Omental fat pad (tissue), 4 donors: ENCODE measurements at places on chromosomes 12 and 14.

DNA sequence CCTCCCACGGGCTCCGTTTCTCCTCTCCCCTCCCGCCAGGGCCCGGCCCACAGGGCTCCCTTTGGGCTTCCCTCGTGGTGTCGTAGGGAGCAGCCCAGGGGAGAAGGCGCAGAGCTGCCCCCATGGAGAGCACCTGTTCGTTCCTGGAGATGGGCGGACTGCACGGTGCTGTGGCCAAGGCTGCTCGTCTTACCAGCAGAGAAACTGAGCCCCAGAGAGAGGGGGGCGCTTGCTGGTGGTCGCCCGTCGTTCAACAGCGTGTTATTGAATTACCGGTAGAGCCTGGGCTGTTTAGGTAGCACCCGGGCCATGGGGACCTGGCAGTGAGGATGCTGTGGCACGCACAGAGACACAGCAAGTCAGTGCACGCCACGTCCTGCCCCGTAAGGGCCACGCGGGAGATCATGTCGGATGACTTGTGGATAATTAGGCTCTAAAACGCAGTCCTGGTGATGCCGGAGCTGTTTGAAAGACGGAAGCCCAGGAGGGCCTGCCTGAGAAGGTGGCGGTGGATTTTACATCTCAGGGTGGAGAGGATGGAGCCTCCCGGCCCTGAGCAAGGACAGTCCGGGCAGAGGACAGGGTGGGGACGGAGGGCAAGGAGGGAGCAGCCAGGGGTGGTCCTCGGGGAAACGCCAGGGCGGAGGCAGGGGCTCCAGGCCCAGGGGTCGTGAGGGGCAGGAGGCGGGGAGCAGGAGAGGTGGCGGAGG lies 134.4 kb downstream of the ADGRD1 start:
- no peak for DNase-seq

- DNase-seq: no peak
These were observed 3.3 kb upstream of the RIMBP2 start for GRCh38 chr12:130719263-130719859.

DNA sequence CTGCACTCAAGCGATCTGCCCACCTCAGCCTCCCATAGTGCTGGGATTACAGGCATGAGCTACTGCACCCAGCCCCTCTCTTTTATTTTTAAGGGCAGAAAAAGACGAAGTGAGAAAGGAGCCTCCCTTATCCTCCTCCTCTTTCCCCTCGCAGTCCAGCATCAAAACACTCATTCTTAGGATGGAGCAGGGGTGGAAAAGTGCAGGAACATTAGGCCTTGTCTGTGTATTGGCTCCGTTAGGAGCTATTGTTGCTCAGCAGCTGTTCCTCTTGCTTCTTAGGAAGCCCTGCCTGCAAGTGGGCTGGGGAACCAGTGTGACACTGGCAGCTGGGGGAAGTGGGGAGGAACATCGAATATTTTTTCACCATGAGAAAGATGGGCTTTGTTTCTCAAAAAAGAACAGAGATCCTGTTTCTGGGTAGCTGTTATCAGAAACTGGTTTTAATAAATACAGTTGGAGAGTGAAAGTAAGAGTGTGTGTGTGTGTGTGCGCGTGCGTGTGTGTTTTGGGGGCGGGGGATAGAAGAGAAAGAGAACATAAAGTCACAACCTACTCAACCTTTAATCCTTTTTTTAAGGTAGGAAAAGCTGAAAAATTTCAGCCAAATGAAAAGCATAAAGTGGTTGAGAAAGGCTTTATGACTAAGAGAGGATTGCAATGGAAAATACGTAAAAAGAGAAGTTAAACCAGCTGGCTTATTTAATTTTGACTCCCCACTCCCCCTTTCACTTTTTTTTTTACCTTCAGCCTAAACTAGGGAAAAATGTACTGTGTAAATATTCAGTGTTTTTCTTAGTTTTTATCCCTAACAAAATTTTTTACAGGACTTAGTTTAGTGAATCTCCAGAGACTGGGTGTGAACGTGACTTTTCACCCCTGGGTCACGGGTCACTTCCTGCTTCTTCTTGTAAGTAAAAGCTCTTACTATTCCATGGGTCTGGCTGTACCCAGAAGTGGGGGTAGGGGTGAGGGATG lies 197.2 kb upstream of the PLEKHG7 start:
- no peak for DNase-seq

DNA sequence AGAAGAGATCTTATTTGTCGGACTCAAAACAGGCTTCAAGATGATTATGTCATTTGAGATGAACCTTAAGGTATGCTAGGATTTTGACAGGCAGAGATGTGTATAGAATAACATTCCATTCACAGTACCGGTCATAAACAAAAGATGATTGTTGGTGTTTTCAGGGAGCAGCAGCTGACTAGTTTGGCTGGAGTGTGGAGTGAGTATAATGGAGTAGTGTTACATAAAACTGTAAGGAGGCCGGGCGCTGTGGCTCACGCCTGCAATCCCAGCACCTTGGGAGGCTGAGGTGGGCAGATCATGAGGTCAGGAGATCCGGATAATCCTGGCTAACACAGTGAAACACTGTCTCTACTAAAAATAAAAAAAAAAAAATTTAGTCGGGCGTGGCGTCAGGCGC lies 23.9 kb downstream of the SERPINA10 start:
- no peak for DNase-seq

DNA sequence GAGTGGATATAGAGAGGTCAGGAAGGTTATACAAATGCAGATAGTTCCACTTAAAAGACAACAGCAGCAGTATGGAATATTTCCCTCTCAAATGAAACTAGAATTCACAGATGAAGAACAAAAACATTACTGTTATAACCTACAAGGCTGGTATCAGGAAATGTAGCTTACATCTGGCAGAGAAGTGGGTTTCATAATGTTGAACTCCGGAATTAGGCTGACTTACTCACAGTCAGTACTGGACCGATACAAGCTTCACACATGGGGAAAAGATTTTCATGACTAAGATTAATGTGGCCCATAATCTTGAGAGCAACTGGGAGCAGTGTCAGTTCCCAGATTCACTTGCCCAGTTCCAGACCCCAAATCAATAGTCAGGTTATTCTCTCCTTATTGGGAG lies 353.9 kb downstream of the DUSP6 start:
- DNase-seq: no peak

GRCh38 chr12:104608998-104609397 lies 152.2 kb downstream of the CHST11 start:
- no peak for DNase-seq

- no peak for DNase-seq
These were observed 921 bp downstream of the DEPDC4 start for GRCh38 chr12:100265732-100266584.

GRCh38 chr12:14665354-14666348 lies 30.7 kb downstream of the GUCY2C start:
- no peak for DNase-seq

- no peak for DNase-seq
These were observed 2.7 kb downstream of the JDP2 start for GRCh38 chr14:75430526-75430925.

- DNase-seq: no peak
These were observed 6.1 kb upstream of the CNIH1 start for GRCh38 chr14:54447231-54447692.

DNA sequence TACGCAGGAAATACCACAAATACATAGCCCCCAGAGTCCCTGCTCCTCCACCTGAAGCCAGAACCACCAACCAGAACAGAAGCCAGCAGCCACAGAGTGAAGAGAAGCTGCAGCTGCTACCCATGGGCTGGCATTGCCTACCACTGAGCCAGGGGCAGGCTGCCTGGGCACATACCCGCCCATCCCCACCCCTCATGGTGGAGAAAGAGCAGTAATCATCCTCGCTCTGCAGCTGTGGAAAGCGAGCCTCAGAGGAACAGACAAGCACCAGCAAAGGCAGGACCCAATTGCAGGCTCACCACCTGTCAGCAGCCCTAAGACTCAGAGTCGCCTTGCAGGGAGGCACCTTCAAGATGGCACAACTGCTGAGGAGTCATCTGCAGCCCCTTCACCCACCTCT lies 11.2 kb upstream of the CD9 start:
- DNase-seq: no peak

DNA sequence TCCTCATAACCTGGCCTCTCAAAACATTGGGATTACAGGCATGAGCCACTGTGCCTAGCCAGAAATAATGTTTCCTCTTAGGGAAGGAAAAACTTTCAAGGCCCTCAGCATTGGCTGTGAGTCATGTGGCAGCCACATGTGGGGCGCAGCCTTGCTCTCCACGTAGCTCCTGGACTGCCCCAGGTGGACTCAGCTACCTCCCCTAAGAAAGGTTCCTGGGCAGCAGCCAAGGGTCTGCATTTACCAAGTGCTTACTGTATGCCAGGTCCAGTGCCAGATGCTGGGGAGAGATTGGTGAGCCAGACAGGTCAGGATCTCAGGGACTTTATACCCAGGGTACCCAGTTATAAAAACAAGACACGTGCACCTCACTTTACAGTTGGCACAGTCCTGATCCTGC lies 3.7 kb upstream of the TRPV4 start:
- no peak for DNase-seq

GRCh38 chr14:97177635-97178034 lies 380.5 kb downstream of the VRK1 start:
- DNase-seq: no peak

DNA sequence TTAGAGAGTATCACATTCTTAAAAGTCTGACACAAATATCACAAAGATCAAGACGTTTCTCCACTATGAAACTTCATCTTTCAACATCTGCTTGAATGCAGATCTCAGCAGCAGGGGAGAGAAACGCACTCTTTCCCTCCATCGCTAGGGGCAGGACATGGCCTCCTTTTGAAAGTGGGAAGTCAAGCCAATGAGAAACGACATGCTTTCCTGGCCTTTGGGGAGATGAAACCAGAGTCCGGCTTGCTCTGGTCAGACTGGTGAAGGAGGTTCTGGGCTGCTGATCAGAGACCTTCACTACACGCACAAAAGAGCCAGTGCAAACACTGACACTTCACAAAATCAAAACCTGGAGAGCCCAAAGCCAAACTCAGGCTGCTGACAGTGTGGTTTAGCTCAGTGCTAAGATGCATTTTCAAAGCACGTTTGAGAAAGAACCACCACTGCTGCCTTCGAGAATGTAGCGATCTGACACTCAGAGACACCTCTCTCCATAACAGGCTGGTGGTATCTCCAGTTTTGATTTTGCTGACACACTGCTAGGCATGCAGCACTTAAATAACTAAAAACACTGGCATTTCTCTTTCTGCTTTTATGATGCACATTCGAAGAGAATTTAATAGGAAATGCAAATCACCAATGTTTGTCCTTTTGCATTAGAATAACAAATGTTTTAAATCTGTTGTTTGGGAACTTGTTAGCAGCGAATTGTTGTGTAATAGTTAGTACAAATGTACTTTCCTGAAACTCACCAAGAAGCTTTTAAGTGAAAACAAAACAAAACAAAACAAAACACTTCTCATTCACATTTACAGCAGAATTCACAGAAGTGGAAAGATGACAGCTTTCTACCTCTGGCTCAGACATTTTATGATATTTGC lies 93.9 kb upstream of the OVCH1 start:
- no peak for DNase-seq

- DNase-seq: no peak
These were observed 1.2 kb downstream of the FOS start for GRCh38 chr14:75279763-75280290.

GRCh38 chr14:33401311-33401710 lies 462.6 kb downstream of the NPAS3 start:
- DNase-seq: no peak

GRCh38 chr12:38586789-38587188 lies 270.2 kb downstream of the ALG10B start:
- DNase-seq: no peak

- no peak for DNase-seq
These were observed 40.7 kb upstream of the TMEM263 start for GRCh38 chr12:106914796-106915634.

DNA sequence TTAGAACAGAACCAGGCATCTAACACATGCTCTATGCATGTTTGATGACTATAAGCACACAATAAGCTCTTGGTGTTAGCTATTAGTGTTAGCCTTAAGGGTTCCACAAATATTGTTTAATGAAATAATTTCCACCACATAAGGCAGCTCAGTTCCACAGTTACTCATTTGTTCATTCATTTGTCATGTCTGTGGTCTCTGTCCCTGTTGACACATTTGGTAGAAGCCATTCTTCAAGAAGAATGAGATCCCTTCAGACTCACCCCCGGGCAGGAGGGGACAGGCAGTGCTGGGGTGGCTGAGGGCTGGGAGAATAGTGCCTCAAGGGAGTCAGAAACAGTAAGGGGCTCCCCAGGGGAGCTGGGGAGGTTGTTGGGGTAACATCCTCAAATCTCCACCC lies 3.7 kb upstream of the FAIM2 start:
- no peak for DNase-seq

DNA sequence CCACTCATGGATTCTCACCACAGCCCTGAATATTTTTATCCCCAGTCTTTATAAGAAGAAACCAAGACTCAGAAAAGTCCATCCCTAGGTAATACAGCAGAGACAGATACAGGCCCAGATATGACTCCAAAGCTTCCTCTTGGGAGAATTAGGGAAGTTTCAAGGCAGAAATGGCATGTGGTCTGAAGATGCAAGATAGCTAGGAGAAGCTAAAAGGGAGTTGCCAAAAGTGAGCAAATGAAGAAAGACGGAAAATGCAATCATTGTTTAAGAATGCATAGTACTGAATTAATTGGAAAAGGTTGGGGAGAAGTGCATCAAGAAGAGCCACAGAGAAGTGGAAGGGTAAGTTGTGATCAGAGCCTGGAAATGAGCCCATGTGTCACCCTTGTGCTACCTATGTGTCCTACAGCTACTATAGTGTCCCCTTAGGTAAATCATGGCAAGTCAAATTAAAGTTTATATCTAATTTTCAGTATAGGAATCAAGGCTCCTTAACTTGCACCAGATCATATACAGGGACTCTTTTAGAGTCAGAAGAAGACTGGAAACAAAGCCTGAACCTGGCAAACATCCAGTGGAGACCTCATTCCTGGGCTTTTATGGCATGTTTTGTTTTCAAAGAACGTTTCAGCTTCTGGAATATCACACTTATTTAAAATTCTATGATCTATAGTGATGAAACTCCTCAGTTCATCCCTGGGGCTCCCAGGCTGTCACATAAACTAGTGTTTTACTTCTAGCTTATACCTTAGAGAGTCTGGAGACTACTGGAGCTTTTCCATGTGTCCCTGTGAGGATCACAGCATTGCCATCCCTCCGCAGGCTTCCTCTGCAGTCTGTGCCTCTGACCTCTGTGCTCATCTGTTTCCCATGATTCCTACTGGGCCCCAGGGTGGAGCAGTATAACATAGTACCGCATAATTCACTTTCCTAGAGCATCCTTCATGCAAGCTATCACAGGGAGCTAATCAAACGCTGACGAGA lies 189.0 kb upstream of the CDKN3 start:
- no peak for DNase-seq

DNA sequence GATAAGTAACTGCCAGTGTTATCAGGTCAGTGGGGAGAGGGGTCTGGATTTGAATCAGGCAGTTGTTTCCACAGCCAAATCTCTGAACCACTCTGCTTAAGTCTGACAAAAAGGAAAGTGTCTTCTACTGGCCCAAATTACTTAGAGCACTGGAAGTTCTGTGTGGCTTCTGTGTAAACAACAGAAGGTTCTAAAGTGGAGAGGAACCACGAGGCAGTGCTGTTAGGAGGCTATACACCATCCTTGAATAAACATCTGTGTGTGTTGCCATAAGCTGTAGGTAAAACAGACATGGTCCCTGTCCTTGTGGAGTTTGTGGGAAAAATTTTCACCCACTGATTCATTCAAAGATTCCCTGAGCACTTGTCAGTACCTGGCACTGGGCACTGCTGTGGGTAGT lies 50.0 kb downstream of the GALNT4 start:
- no peak for DNase-seq
